Activated gamma-delta T cell treated with Interleukin-2 at 50 U/mL for 16 hours (primary cell): ENCODE measurements at places on chromosomes 3 and 15.

DNA sequence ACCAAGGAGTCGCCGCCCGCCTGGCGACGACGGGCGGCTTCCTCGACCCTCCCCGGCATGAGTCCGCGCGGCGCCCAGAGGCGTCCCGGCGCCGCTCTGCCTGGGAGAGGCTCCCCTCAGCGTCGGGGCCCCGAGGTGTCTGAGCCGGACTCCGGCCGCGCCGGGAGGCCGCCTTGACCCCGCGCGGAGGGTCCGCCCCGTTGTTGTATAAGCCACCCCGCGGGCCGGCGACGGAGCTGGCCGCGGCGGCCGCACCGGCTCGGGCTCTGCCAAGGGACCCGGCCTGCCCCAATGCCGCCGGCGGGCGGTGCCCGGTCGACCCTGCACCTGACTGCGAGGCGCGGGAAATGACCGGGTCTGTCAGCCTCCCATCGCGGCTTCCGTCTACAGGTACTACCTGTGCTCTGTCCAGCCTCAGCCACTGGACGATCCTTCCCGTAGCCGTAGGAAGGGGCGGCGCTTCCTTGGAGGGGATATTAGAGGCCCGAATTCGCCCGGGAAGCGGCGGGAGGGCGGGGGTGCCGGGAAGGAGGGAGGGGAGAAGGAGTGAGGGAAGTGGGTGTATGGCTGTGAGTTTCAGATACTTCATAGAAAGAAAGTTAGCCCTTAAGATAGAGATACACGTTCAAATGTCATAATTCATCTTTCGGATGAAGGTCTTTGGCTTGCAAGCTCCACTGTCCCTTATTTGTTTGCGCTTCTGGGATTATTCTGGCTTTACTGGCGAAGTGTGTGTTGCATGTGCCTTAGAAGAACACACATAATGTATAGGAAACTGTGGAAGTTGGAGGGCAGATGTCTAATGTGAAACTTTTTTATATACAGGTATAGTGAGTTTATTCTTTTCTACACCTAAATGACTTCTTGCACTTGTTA is 620 bp downstream of the ABHD5 start:
- DNase-seq: peak; percentile 28

- DNase-seq: peak; percentile 17
Observed at GRCh38 chr15:89486726-89487050, 9.7 kb downstream of the RHCG start.

GRCh38 chr15:42107473-42107872 is 13.1 kb upstream of the PLA2G4D start:
- no peak for DNase-seq

DNA sequence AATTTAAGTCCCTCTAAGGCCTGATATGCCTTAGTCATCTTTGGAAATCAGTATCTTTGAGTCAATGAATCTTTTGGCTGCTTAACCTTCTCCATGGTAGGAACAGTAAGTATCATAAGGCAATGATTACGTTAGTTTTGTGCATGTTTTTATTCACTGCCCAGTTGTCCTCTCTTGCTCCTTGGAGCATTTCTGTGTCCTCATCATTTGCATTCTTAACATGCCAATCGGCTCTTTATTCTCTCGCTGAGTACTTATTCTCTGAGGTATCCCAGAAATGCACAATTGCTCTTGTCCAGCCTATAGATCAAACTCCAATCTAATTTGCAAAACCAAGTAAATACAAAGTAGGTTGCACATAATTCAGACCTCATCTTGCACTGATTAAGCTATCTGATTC is 405.0 kb upstream of the IL12A start:
- DNase-seq: no peak

GRCh38 chr15:74812533-74812932 is at the start of gene LMAN1L:
TSS of gene LMAN1L (plus strand) at chr15:74812835. CDS start at chr15:74812855, 20 bp downstream.
- DNase-seq: no peak

DNA sequence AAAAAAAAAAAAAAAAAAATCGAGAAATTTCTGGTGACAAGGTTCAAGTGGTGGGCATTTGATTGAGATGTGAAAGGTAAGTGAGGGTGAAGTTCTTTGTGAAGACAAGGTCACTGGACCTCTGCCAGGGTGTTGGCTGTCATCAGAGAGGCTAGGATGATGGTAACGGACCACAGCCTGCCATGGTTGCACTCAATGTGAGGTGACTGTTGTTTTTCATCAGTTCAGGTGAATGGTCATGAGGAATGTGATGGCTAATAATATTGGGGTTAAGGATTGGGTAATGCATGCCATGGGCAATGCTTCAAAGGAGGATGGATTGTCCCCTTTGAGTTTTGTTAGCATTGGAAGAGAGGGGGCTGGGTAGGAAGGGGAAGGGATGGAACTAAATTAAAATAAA is 4.3 kb upstream of the ALPK3 start:
- DNase-seq: no peak

- DNase-seq: no peak
Observed at GRCh38 chr15:66162286-66162685, 91.3 kb downstream of the MEGF11 start.

DNA sequence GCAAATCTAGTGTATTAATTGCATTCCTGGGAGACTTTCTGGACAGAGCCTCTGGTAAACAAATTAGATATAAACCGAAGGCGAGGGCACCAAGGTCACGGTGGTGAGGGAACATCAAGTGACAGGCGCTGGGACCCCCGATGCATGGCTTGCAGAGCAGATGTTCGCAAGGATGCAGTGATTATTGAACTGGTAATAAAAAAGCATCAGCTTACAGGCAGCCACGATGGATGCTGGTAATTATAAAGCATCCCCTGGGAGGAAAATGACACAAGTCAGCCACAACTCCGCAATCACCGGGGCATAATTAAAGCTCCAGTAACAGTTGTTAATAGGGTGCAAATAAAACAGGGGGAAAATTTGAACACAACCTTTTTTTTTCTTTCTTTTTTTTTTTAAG is 231.1 kb upstream of the DPH6 start:
- DNase-seq: no peak

GRCh38 chr3:135558906-135559305 is 406.6 kb upstream of the PPP2R3A start:
- no peak for DNase-seq

DNA sequence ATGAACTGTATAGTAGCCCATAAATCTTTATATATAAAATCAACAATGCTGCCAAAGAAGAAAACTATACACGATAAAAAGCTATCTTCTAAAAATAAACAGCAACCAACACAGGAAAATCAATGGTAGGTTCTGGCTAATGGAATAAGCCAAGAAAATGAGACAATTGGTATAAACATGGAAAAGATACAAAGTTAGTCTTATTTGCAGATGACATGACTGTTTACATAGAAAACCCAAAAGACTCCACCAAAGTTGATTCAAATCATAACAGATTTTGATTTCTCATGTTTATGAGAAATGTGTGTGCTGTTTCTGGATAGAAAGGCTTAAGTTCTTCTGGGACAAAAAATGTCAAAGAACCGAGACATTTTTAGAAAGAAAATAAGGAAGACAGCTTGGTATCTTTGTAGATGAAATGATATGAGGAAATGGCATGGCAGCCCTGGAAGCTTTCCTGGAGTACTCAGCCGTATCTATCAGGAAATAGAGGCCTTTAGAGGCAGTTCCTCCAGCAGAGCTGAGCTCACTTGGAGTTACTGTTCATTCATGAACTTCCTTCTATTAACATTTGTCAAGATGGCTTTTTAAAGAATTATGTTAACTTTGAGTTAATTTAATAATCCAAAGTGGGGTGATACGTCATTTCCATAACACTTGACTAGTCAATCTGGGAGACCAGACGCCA is 36.7 kb upstream of the VILL start:
- DNase-seq: no peak

GRCh38 chr15:72907733-72908132 is 124.2 kb upstream of the ADPGK start:
- no peak for DNase-seq

DNA sequence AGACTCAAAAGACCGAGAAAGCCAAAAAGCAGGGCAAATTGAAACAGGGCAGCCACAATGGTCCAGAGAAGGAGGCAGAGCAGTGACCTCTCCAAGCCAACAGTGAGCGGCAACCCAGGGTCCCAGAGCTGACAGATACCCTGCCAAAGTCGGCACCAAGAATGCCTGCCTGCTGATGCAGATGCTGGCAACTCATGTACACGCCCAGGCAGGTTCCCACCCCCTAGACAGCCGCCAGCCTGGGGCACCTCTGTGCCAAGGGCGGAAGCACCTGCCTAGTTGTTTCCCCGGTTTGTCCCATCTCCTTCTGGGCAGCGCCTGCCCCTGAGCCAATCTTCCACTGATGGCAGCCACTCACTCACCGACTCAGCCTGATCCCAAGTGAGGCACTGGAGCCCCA is 22.1 kb downstream of the KLHL25 start:
- DNase-seq: no peak

- no peak for DNase-seq
Observed at GRCh38 chr3:48681974-48682610, 3.6 kb downstream of the NCKIPSD start.

DNA sequence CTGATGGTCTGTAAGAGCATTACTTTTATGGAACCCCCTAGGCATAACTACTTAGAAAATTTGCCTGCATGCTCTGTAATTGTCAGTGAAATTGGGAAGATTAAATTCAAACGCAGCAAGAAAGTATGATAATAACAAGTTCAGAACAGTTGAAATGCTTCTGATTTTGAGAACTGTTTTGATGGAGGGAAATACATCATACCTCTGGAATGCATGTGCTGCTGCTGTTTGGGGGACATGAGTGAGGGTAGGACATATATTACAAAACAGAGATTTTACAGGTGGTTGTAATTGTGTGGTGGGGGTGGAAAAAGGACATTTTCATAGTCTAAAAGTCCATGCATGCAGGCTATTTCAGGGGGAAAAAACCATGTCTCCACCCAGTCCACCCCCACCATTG is 135.0 kb upstream of the DPH6 start:
- DNase-seq: no peak

- DNase-seq: peak; percentile 63
Observed at GRCh38 chr3:15332405-15333098, at the start of gene SH3BP5. TSS of gene SH3BP5 (minus strand) at chr3:15332586. CDS start at chr3:15332408, 178 bp downstream.

- DNase-seq: no peak
Observed at GRCh38 chr3:169663951-169664820, 674 bp upstream of the MECOM start.

GRCh38 chr3:45988804-45989203 is 6.8 kb downstream of the FYCO1 start:
- no peak for DNase-seq

- DNase-seq: no peak
Observed at GRCh38 chr3:107627962-107628542, 105.3 kb downstream of the BBX start.

GRCh38 chr3:59908701-59909100 is 858.9 kb upstream of the CFAP20DC start:
- no peak for DNase-seq
